Activated CD4-positive, alpha-beta T cell treated with anti-CD3 and anti-CD28 coated beads for 36 hours (primary cell): ENCODE measurements at places on chromosomes 4 and X. TPM values are rescaled to one million over a fixed set of nuclear protein-coding genes. Genes with fewer than 3 reads are reported as not detected.

The FHDC1 gene
- 0.09 TPM for total RNA-seq

The DTHD1 gene
- total RNA-seq: 0.76 TPM

The SSX3 gene
- not detected for total RNA-seq

GRCh38 chrX:65925592-65925991, 114.3 kb downstream of the VSIG4 start:
- H3K36me3 ChIP-seq: peaks cover 8% of the 10 kb centered on the region
- DNase-seq: no peak
- H3K4me3 ChIP-seq: no peak overlapping the region
- no peaks in the 10 kb centered on the region for H3K27me3 ChIP-seq
